ENCODE measurements at places on chromosomes 4 and X.

- DNase-seq = no peak
Observed at GRCh38 chr4:182189103-182189878, 53.9 kb upstream of the TENM3 start.

DNA sequence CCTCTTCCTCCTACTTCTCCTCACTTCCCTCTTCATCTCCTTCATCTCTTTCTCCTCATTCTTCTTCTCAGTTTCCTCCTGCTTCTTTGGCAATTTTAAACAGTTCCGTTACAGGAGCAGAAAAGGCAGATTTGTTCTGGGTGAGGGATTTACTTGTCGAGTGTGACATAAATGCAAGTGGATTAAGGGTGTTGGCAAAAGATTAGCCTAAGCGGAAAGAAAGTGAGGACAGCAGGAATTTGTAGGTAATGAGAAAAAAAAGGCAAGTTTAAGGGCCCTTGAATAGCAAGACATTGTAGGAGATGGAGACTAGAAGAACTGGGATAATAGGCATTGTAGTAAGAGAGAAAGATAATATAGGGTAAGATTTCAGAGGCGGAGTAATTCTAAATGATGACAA lies 841.6 kb downstream of the RAPGEF2 start:
- DNase-seq = no peak

GRCh38 chrX:67480789-67481188 lies 63.0 kb upstream of the AR start:
- no peak for DNase-seq

DNA sequence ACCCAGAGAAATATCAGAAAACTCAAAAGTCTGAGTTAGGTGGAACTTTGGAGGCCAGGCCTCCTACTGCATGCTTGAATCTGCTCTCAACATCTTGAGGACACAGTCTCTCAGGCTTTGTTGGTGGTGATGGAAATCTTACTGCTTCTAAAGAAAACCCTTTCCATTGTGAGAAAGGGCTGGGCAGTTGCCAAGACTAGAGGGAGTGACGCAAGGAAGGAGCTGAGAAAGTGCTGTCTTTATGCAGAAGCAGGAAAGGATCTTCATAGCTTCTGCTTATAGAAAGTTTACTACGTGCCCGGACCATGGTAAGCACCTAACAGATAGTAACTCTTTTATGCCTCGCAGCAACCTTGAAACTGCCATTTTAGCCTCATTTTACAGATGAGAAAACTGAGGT lies 2.4 kb upstream of the CRMP1 start:
- no peak for DNase-seq

DNA sequence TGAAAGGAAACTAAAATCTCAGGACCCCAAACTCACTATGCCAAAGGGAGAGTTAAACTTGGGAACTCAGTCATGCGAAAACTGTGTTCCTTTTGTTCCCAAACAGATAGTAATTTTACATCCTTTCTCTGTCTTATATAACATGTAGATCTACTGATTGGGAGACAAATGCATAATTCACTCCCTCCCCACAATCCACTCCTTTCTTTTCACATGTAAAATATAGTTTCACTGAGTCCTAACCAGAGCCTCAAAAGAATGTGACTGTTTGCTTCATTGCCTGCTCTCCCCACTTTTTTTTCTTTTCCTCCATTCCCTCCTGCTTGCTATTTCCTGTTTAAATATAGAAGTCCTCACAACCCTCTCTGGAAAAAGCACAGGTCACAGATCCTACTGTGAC lies 699.3 kb upstream of the ADGRL3 start:
- DNase-seq = no peak

GRCh38 chr4:6180841-6181631 lies 19.3 kb downstream of the JAKMIP1 start:
- no peak for DNase-seq

GRCh38 chrX:22248401-22248800 lies 24.3 kb upstream of the CBLL2 start:
- DNase-seq = no peak

DNA sequence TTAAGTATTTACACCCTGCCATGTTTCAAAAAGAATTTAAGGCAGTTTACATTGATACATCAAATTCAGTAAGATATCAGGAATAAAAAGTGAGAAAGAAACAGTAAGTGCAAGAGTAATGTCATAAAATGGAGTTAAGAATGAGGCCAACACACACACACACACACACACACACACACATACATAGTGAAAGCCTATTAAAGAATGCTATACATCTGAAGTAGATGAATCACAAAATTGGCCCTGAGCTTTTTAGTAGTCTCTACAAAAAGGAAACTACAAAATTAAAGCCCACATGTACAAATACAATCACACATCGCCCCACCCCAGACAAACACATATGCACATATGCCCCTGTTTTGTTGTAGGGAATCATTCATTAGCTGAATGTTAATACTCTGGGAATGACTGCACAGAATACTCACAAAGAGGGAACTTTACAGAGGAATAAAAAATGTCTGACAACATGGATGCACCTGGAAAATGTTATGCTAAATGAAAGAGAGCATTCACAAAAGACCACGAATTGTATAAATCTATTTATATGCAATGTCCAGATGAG lies 428.8 kb downstream of the IL15 start:
- DNase-seq = no peak

GRCh38 chr4:2091990-2092668 lies 33.0 kb downstream of the NAT8L start:
- no peak for DNase-seq

DNA sequence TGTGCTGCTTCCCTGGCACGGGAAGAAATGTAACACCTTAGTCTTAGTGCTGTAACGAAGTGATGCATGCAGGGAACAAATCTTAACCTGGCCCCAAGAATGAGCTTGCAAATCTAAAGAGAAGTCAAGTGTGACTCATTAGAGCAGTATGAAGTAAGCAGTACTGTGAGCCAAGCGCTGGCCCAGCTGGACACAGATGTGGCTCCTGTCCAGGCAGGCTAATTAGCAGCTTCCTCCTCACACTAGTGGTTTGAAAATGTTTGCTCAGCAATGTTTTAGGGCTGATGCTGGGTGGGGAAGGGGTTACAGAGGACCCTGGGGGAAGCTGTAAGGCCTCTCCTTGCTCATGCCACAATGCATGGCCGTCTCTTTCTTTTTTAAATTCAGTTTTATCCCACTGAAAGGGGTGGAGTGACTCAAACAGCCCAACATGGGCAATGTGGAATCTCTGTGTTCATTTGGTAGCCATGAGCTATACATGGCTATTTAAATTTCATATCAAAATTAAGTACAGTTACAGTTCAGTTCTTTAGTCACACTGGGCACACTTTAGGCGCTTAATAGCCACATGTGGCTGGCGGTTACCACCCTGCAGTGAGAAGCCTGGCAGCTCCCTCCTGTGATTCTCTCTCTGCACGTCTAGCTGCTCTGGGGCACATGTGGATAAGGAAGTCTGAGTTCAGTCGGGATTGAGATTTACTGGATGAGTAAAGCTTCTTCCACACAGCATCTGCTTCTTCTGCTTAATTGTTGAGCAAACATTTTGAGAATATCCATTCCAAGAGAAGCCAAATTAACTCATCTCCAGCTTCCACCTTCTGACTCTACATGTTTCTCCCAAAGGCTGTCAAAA lies 48.8 kb downstream of the MAP7D2 start:
- no peak for DNase-seq

DNA sequence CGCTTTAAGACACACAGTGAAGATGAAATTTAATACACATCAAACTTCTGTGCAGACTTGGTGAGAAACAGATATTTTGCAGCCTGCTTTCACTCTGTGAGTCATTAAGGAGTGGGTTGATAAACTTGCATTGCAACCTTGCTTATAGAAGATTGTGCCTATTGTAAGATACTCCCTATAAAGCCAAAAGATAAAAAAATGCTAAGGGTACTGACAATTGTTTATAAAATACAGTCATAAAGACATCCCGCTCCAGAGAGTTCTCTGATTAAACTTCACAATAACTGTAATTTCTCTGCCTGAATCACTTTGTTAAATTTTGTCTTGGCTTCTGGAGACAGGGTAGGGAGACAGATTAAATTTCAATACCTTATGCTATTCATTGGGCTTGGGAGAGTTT lies 49.1 kb downstream of the GALNT7 start:
- DNase-seq = no peak

- DNase-seq = no peak
Observed at GRCh38 chr4:141711211-141711610, 74.8 kb downstream of the IL15 start.

- no peak for DNase-seq
Observed at GRCh38 chr4:48910511-48910910, 3.9 kb upstream of the OCIAD2 start.

DNA sequence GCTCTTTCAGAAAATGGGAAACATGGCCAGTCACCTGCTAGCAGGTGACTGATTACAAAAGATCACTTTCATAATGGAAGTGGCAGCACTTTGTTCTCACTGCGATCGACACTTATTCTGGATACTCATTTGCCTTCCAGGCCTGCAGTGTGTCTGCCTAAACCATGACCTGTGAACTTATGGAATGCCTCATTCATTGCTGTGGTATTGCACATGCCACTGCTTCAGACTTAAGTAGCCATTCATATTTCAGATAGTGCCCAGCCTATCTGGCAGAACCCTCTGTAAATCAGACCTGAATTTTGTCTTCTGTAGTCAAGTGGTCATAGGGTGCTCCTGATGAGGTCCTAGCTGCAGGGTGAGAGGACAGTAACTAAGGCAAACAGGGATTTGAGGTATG lies 23.3 kb upstream of the MGST2 start:
- DNase-seq = no peak

- no peak for DNase-seq
Observed at GRCh38 chr4:87299898-87300297, 22.8 kb downstream of the HSD17B13 start.

- DNase-seq = no peak
Observed at GRCh38 chr4:98746530-98746929, 88.1 kb upstream of the TSPAN5 start.

GRCh38 chr4:112857461-112857860 lies 192.0 kb upstream of the ANK2 start:
- no peak for DNase-seq

DNA sequence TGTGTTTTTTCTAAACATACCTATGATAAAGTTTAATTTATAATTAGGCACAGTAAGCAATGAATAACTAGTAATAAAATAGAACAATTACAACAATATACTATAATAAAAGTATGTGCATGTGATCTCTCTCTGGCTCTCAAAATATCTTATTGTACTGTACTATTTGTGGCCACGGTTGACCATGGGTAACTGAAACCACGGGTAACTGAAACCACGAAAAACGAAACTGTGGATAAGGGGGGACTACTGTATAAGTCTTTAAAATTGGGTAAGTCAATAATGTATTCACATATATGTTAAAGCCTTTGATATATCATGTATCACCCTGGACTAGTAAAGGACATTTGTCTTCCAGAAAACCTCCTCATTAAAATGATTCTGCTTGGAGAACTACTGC lies 20.0 kb downstream of the TMEM154 start:
- no peak for DNase-seq

GRCh38 chr4:154927126-154927680 lies 146.1 kb downstream of the RBM46 start:
- no peak for DNase-seq

DNA sequence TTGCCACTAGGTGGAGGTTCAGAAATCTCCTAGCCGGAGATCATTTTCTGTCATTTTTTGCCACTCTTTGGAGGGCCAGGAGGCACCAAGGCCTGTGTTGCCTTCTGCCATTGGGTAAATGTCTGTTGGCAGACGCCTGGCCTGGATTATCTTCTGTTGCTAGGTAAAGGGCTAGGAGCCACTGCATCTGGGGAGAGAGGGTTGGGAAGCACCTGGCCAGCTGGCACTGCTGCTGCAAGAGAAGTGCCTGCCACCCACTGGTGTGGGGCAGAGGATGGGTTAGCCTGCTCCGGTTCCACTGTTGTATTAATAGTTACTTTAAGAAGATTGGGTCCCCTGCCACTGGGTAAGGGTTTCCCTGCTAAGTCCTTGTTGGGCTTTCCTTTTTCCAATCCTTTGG lies 58.1 kb downstream of the AWAT2 start:
- no peak for DNase-seq

- no peak for DNase-seq
Observed at GRCh38 chr4:148061141-148061481, 329.2 kb downstream of the ARHGAP10 start.

DNA sequence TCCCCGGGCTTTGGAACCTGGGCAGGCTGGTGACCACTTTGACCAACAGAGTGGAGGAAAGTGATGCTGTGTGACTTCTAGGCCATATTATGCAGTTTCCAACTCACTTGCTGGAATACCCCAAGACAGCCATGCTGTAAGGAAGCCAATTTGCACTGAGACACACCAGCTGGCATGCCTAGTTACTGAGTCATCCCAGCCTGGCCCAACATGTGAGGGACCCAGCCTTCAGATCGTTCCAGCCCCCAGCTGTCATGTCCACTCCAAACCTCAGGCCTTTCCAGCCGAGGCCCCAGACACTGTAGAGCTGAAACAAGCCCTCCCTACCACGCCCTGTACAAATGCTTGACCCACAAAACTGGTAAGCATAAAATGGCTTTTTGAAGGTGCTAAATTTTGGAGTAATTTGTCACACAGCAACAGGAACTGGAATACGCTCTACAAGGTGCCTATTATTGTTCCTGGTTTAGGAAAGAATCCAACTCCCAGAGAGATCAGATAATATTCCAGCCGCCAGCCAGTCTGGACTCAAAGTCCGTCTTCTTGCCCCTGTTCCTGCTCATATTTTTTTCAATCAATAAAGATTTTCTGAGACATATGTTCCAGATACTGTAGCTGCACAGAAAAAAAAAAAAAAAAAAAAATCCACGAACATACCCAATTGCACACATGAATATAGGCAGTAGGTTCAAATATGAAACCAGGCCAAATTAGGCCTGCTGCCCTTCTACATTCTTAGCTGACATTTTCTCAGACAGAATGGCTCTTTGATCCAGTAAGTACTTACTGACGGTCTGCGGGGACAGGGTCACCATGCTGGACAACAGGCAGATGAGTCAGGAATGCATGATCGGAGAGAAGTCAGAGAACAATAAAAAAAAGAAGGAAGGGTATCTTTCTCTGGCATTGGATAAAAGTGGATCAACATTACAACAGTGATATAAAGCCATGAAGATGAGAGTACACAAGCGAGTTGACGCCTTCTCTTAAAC lies 35.1 kb downstream of the SH3KBP1 start:
- DNase-seq = no peak

- DNase-seq = no peak
Observed at GRCh38 chr4:151291485-151291884, 14.5 kb downstream of the PRSS48 start.

- DNase-seq = no peak
Observed at GRCh38 chrX:66074920-66075879, 35.3 kb upstream of the VSIG4 start.

DNA sequence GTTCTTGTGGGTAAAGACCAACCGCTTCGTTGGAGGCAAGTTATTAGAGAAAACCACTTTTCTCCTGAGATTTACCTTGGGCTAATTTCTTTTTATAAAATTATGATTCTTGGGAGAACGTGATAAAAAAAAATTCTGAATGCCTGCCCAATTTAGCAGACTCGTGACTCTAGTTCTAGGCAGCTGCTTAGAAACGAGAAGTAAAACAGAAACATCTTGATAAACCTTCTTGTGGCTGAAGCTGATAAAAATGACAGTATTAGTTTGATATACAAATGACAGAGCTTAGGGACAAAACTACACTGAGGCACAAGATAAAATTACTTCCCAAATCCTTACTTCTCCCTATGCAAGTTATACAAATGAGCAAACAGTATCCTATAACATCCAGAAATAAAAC lies 458.9 kb upstream of the TEX13C start:
- DNase-seq = no peak

Measured in NCI-H1930 (cell line).